ENCODE measurements at places on chromosomes 11 and 22.

- no peak for DNase-seq
These were observed 14.5 kb upstream of the DGKZ start for GRCh38 chr11:46332568-46333393.

- DNase-seq: no peak
These were observed 143.2 kb upstream of the TRPC6 start for GRCh38 chr11:101726988-101727387.

DNA sequence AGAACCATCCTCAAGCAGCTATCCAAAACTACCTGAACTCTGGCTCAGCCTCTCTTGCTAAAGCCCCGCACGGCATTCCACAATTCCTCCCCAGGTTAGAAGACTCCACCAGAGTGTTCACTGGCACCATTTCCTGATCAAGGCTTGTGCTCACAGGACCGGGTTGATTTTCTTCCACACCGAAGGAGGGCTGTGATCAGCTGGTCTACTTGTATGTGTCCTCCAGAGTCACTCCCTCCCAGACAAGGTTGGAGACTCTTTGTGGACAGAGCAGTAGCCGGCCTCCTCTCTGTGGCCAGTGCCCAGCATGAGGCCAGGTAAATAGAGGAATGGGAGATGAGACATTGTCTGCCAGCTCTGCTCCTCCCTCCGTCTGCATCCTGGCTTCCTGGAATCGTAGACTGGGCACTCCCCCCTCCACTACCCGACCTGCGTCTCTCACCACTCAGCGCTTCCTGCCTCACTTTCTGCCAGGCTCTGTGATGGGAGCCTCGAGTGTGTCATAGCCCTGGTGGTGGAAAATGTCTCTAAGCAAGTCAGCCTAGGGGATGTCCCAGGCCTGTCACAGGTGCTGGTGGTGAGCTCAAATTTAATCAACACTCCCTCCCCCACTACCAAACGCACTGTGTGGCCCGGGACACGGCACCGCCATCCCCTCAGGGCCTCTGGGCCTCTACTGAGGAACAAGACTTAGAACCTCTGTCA is 12.5 kb upstream of the TMPRSS6 start:
- DNase-seq: peak; percentile 96

- no peak for DNase-seq
These were observed 661.7 kb upstream of the RAG2 start for GRCh38 chr11:37259734-37260133.

- no peak for DNase-seq
These were observed 528.7 kb downstream of the ETS1 start for GRCh38 chr11:128058580-128059208.

DNA sequence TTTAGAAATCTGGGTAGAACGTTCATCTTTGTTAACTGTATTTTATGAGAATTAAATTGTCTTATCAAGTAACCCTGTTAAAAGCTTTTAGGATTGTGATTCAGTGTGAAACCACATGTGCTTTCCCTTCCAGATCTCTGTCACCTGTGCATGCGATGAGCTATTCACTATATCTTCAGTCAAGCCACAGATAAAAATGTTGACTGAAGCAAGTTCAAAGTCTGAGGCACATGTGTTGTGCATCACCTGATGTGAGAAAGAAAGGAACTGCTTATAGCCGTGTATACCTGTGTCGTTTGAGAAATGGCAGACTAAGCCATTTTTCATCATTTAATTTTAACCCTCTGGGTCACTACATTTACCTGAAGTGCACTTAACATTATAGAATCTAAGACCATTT is 1088.9 kb upstream of the TENM4 start:
- DNase-seq: no peak

DNA sequence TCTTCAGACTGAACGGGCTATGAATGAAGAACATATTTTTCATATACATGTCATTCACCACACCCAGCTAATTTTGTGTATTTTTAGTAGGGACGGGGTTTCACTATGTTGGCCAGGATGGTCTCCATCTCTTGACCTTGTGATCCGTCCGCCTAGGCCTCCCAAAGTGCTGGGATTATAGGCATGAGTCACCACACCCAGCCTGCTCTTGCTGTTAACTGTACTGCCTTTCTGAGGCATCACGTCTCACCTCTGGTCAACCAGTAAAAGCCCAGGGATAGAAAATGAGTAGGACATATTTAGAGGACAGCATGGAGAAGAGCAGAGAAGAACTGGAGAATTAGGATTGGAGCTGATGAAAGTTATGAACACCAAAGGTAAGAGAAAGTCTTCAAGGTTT is 55.6 kb downstream of the APOL3 start:
- DNase-seq: no peak

DNA sequence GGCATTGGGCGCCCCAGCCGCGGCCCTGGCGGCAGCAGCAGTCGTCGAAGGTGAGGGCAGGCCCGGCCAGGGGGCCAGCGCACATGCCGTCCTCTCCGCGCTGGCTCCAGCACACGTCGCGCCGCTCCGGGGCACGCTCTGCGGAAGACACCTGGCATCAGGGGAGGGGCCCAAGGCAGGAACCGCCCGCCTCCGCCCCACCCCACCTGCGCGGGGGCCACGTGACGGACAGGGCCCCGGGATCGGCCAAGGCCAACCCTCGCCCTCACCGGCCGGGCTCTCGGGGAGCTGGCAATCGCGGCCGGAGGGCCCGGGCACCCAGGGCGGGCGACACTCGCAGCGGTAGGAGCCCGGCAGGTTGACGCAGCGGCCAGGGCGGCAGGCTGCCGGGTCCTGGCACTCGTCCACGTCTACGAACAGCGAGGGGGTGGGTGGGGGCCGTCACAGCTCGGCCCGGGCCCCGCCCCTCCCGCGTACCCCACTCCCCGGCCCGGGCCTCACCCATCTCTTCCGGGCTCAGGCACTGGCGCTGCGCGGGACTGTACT is 14.9 kb downstream of the SCYL1 start:
- no peak for DNase-seq
